Activated CD8-positive, alpha-beta memory T cell treated with anti-CD3 and anti-CD28 coated beads, Interleukin-2, amount 10 ng/mL, durations not matched to agents 7 days and 5 days (primary cell): ENCODE measurements at places on chromosomes 16 and 17. TPM values are rescaled to one million over a fixed set of nuclear protein-coding genes. Genes with fewer than 3 reads are reported as not detected.

RTN4RL1 gene
- total RNA-seq, result 0.09 TPM

CCL16 gene
- total RNA-seq, result not detected

PIPOX gene
- 2.2 TPM for total RNA-seq

RSKR gene
- total RNA-seq, result 28.2 TPM

TAC4 gene
- not detected for total RNA-seq

EPN3 gene
- total RNA-seq, result not detected

PDIA2 gene
- total RNA-seq, result not detected

ADGRG1 gene
- total RNA-seq, result 7.3 TPM

HNF1B gene
- total RNA-seq, result 1.9 TPM

MYH2 gene
- total RNA-seq, result not detected

TMEM235 gene
- total RNA-seq, result not detected

PLA2G10 gene
- total RNA-seq, result not detected

CCL17 gene
- total RNA-seq, result 0.59 TPM

HASPIN gene
- total RNA-seq, result 30.4 TPM

KRT33B gene
- not detected for total RNA-seq

WNT3 gene
- not detected for total RNA-seq

CCL5 gene
- 973 TPM for total RNA-seq

TEX19 gene
- total RNA-seq, result not detected

AOC2 gene
- total RNA-seq, result 2.4 TPM

ABCA5 gene
- 17.5 TPM for total RNA-seq
